ENCODE measurements at places on chromosomes 13 and 19. TPM values are rescaled to one million over a fixed set of nuclear protein-coding genes. Genes with fewer than 3 reads are reported as not detected.

- H3K4me1 ChIP-seq: peaks cover 15% of the 10 kb centered on the region
- H3K27ac ChIP-seq: no peak overlapping the region
- no peak for DNase-seq
- H3K27me3 ChIP-seq: no peaks in the 10 kb centered on the region
- H3K4me3 ChIP-seq: no peak overlapping the region
These were observed 1.9 kb downstream of the SYDE1 start for GRCh38 chr19:15108845-15109767.

GRCh38 chr13:39484506-39485313, 118.3 kb downstream of the LHFPL6 start:
- H3K36me3 ChIP-seq: no peaks in the 10 kb centered on the region
- H3K4me1 ChIP-seq: no peaks in the 10 kb centered on the region
- no peak overlapping the region for H3K27ac ChIP-seq

- no peak overlapping the region for H3K27ac ChIP-seq
- no peaks in the 10 kb centered on the region for H3K36me3 ChIP-seq
- DNase-seq: no peak
These were observed 109.5 kb downstream of the TM9SF2 start for GRCh38 chr13:99610702-99611289.

DNA sequence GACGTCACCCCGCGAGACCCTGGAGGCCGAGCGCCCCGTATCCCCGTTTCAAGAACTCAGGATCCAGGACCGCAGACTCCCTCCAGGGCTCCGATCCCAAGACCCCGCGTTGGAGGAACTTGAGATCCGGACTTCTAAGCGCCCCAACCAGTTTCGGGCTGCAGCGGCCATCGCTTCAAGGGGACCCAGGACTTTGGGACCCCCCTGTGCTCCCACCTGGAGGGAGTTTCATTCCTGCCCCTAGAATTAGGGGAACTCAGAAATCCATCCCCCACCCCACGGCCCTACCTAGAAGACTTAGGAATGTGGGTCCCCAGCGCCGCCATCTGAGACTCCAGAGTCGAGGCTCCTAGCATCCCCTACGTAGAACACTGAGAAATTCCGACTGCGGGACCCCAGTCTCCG, 400 bp downstream of the PLEKHG2 start:
- no peak for DNase-seq
- H3K36me3 ChIP-seq: peaks cover 37% of the 10 kb centered on the region
- H3K4me1 ChIP-seq: peaks cover 67% of the 10 kb centered on the region
- peak overlapping the region; percentile 96 for H3K4me3 ChIP-seq
- no peaks in the 10 kb centered on the region for H3K27me3 ChIP-seq

DNA sequence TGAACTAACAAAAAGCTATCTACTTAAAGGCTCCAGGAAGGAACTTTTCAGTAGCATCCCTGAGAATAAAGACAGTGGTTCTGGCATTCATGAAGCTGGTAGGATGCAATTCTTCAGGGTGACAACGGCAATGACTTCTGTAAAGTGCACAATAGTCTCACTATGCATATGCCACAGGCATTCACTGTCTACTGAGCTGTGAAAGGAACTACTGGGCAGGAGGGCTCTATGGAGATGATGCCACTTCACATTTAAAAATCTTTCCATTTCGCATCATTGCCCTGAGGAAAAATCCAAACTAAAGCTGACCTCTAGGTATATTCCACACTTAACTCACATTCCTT, 2020.6 kb upstream of the PCDH20 start:
- DNase-seq: no peak
- no peaks in the 10 kb centered on the region for H3K36me3 ChIP-seq
- H3K4me3 ChIP-seq: no peak overlapping the region

- no peak overlapping the region for H3K4me3 ChIP-seq
- H3K27ac ChIP-seq: peak overlapping the region; percentile 36
- H3K27me3 ChIP-seq: no peaks in the 10 kb centered on the region
- H3K36me3 ChIP-seq: no peaks in the 10 kb centered on the region
These were observed 139.4 kb upstream of the KLF12 start for GRCh38 chr13:74273581-74273980.

GRCh38 chr19:39588066-39588465, 14.3 kb upstream of the LGALS13 start:
- no peaks in the 10 kb centered on the region for H3K36me3 ChIP-seq
- no peaks in the 10 kb centered on the region for H3K27me3 ChIP-seq
- H3K4me3 ChIP-seq: no peak overlapping the region
- H3K4me1 ChIP-seq: no peaks in the 10 kb centered on the region
- H3K27ac ChIP-seq: no peak overlapping the region
- DNase-seq: no peak

DNA sequence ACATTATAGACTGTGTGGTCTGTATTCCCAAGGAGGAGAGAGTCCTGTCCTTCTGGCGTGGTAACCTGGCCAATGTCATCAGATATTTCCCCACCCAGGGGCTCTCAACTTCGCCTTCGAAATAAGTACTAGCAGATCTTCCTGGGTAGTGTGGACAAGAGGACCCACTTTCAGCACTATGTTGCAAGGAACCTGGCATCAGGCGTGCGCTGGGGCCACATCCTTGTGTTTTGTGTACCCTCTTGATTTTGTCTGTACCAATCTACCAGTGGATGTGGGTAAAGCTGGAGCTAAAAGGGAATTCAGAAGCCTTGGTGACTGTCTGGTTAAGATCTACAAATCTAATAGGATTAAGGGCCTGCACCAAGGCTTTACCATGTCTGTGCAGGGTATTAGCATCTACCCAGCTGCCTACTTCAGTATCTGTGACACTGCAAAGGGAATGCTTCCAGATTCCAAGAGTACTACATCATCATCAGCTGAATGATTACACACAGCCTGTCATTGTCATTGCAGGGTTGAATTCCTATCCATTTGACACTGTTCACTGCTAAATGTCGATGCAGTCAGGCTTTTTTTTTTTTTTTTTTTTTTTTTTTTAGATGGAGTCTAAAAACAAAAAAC, 148.0 kb downstream of the PRR20E start:
- no peak overlapping the region for H3K4me3 ChIP-seq
- H3K36me3 ChIP-seq: no peaks in the 10 kb centered on the region
- no peak overlapping the region for H3K27ac ChIP-seq

GRCh38 chr13:24858953-24859352, 95.0 kb downstream of the RNF17 start:
- no peaks in the 10 kb centered on the region for H3K27me3 ChIP-seq
- no peak overlapping the region for H3K4me3 ChIP-seq
- H3K36me3 ChIP-seq: no peaks in the 10 kb centered on the region
- DNase-seq: no peak
- no peak overlapping the region for H3K27ac ChIP-seq
- no peaks in the 10 kb centered on the region for H3K4me1 ChIP-seq

DNA sequence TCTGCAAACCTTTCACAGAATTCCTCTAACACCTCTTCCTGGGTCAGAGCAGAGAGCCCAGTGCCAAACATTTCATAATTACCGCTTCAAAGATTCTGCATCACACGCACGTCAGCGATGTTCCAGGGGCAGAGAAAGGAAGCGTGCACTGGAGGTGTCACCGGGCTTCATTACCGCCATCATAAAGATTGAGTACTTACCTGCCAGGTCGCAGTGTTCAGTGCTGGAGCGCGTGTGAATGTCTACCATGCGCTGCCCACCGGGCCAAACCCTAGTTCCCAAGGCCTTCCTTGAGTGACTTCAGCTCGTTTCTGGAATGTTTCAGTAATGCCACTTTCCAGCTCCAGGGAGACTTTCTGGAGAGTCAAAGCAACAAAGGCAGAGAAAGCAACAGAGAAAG, 104.4 kb downstream of the ZDHHC20 start:
- DNase-seq: no peak
- H3K4me3 ChIP-seq: no peak overlapping the region
- H3K27ac ChIP-seq: no peak overlapping the region
- H3K36me3 ChIP-seq: no peaks in the 10 kb centered on the region
- H3K4me1 ChIP-seq: no peaks in the 10 kb centered on the region
- H3K27me3 ChIP-seq: no peaks in the 10 kb centered on the region

- H3K27ac ChIP-seq: no peak overlapping the region
- H3K4me1 ChIP-seq: no peaks in the 10 kb centered on the region
- H3K4me3 ChIP-seq: no peak overlapping the region
- no peak for DNase-seq
- peaks cover 9% of the 10 kb centered on the region for H3K27me3 ChIP-seq
- H3K36me3 ChIP-seq: no peaks in the 10 kb centered on the region
These were observed 72.9 kb downstream of the TEX29 start for GRCh38 chr13:111393221-111393790.

DNA sequence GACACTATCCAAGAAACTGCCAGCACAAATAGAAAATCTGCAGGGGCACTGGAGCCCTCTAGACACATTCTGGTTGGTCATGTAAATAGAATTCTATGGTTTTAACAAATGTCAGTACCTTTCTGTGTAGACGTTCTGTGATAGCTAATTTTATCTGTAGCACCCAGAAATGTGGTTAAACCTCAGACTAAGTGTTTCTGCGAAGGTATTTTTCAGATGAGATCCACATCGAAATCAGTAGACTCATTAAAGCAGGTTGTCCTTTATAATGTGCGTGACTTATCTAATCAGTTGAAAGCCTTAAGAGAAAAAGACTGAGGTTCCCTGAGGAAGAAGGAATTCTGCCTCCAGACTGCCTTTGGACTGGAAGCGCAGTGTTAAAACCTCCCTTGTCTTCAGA, 922.9 kb downstream of the EFNB2 start:
- H3K4me3 ChIP-seq: no peak overlapping the region
- H3K27me3 ChIP-seq: no peaks in the 10 kb centered on the region
- DNase-seq: no peak
- no peaks in the 10 kb centered on the region for H3K36me3 ChIP-seq
- no peaks in the 10 kb centered on the region for H3K4me1 ChIP-seq

DNA sequence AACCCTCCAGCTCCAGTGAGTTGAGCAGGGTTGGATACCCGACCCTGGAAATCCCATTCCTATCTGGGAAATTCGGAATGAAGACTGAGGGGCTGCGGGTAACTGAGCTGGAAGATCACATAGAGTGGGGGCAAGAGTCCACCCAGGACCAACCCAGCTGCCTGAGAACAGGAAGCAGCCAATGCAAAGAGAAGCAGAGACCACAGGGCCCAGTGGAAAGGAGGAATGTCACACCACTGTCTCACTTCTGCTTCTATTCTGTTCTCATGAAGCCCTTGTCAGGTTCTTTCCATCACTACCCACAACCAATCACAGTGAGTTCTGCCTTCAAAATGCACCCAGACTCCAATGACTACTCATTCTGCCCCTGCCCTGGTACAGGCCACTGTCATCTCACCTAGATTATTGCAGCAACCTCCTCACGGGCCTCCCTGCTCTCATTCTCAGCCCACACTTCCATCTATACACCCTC, 15.3 kb downstream of the DYRK1B start:
- H3K4me3 ChIP-seq: no peak overlapping the region
- peak overlapping the region; percentile 13 for H3K27ac ChIP-seq
- H3K36me3 ChIP-seq: peaks cover 11% of the 10 kb centered on the region
- no peak for DNase-seq
- H3K27me3 ChIP-seq: no peaks in the 10 kb centered on the region

DNA sequence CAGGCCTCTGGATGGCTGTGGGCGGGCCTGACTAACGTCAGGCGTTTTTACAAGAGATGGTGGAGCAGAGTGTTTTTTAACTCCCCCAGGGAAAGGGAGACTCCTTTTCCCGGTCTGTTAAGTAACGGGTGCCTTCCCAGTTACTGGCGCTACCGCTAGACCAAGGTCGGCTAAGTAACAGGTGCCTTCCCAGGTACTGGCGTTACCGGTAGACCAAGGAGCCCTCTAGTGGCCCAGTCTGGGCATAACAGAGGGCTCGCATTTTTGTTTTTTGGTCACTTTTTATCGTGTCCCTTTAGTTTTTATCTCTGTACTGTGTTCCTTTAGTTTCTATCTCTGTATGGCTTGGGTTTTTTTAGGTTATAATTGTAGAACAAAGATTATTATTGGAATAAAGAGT, 10.0 kb downstream of the ZNF383 start:
- peaks cover 39% of the 10 kb centered on the region for H3K36me3 ChIP-seq
- H3K27me3 ChIP-seq: no peaks in the 10 kb centered on the region
- no peak overlapping the region for H3K4me3 ChIP-seq
- H3K27ac ChIP-seq: no peak overlapping the region

GRCh38 chr19:11223200-11223599, 16.2 kb upstream of the ANGPTL8 start:
- H3K27ac ChIP-seq: no peak overlapping the region
- DNase-seq: no peak

GRCh38 chr19:572743-573518, 535 bp downstream of the BSG start:
- H3K27me3 ChIP-seq: peaks cover 8% of the 10 kb centered on the region
- peak overlapping the region; percentile 85 for H3K27ac ChIP-seq
- H3K4me1 ChIP-seq: peaks cover 44% of the 10 kb centered on the region
- peak overlapping the region; percentile 98 for H3K4me3 ChIP-seq
- DNase-seq: peak; percentile 78

GRCh38 chr13:30864433-30865122, 41.5 kb upstream of the MEDAG start:
- no peaks in the 10 kb centered on the region for H3K36me3 ChIP-seq
- peak; percentile 95 for DNase-seq
- H3K27ac ChIP-seq: peak overlapping the region; percentile 96
- no peaks in the 10 kb centered on the region for H3K27me3 ChIP-seq

- peaks cover 65% of the 10 kb centered on the region for H3K36me3 ChIP-seq
- DNase-seq: peak; percentile 32
- no peaks in the 10 kb centered on the region for H3K4me1 ChIP-seq
- H3K4me3 ChIP-seq: no peak overlapping the region
These were observed 10.0 kb downstream of the IQCN start for GRCh38 chr19:18264137-18264854.

GRCh38 chr13:113110048-113110851, 4.7 kb downstream of the F7 start:
- peaks cover 13% of the 10 kb centered on the region for H3K4me1 ChIP-seq
- H3K27ac ChIP-seq: no peak overlapping the region
- peak overlapping the region; percentile 36 for H3K4me3 ChIP-seq
- no peaks in the 10 kb centered on the region for H3K36me3 ChIP-seq
- no peak for DNase-seq

DNA sequence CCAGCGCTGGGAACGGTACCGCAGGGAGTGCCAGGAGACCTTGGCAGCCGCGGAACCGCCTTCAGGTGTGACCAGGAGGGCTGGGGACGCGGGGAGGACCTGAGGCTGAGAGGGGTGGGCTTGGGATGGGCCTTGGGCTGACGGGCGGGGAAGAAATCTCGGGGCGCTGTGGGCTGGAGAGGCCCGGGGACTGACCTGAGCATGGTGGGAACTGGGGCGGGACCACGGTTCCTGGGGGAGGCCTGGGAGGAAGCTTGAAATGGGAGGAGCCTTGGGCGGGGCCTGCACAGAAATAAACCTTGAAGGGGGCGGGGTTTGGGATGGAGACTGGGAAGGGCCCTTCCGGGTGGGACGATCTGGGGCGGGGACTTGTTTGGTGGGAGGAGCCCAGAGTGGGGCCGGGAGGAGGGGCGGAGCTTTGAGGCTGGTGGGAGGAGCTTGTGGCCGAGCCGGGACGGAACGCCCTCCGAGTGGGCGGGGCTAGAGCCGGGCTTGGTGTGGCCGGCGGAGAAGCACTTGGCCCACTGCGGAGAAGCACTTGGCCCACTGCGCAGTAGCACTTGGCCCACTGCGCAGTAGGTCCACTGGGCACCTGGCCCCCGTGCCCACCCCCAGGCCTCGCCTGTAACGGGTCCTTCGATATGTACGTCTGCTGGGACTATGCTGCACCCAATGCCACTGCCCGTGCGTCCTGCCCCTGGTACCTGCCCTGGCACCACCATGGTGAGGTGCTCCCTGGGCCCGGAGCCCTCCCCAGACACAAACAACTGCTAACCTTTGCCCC, 2.8 kb downstream of the GIPR start:
- H3K27me3 ChIP-seq: peaks cover 79% of the 10 kb centered on the region
- no peak overlapping the region for H3K27ac ChIP-seq
- DNase-seq: no peak
- H3K4me1 ChIP-seq: peaks cover 13% of the 10 kb centered on the region

The MBD3L3 gene
- total RNA-seq: not detected

The SMIM17 gene
- 0.93 TPM for total RNA-seq

The ZNF865 gene
- 1.2 TPM for total RNA-seq

The KIR2DL1 gene
- not detected for total RNA-seq

The ZNF570 gene
- 9.5 TPM for total RNA-seq

The CYP2S1 gene
- total RNA-seq: 0.09 TPM
